ENCODE measurements at places on chromosomes 16 and 17.

- no peak for DNase-seq
Observed at GRCh38 chr16:50735629-50736122, 6.2 kb upstream of the CYLD start.

DNA sequence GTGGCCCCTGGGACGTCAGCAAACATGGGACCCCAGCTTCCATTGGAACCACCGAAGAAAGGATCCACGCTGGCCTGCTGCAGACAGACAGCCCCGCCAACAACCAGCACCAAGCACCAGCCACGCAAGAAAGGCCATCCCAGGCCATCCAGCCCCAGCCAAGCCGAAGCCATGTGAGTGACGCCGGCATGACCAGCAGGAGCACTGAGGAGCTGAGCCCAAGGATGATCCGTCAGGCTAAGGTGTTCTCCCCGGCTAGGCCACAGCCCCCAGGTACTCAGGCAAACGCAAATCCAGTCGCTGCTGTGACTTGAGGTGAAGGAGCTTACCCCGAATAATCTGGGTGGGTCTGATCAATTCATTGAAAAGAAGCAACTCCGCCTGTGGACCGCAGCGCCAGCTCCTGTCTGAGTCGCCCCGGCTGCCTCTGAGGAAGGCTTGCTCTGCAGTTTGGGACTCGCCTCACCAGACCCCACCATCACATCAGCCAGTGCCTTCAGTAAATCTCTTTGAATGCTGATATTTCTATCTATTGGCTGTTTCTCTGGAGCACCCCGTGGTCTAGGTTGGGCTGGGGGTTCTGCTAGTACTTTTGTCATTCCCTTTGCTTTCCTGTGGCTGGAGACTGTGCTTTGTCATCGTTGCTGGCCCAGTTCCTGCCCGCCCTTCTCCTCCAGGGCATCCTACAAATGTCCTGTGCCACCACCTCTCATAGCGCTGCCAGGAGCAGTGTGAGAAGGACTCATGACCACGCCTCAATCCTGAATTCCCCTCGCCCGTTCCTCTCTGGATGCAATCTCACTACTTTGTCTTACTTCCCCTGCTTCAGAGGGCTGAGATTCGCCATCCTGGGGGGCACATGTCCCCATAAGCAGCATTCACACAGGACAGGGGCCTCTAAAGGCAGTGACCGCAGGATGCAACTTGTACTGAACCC is 8.1 kb upstream of the CBX2 start:
- no peak for DNase-seq

GRCh38 chr17:39774047-39774446 is 36.3 kb downstream of the GRB7 start:
- DNase-seq = no peak

GRCh38 chr17:79501910-79502309 is 108.9 kb downstream of the RBFOX3 start:
- DNase-seq = no peak

DNA sequence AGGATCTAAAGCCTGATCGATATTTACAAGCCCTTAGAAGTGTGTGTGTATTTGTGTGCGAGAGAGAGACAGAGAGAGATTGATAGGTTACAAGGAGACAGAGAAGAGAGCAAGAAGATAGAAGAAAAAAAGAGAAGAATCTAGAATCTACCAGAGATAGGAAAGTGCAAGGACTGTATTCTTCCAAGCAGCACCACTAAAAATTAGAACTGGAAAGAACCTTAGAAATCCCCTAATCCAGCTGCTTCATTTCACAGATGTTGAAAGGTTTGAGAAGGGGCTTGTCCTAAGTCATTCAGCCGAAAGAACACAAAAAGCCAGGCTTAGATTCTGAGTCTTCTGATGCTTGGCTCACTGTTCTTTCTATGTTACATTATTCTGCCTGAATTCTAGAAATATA is 92.2 kb downstream of the HS3ST3A1 start:
- no peak for DNase-seq

DNA sequence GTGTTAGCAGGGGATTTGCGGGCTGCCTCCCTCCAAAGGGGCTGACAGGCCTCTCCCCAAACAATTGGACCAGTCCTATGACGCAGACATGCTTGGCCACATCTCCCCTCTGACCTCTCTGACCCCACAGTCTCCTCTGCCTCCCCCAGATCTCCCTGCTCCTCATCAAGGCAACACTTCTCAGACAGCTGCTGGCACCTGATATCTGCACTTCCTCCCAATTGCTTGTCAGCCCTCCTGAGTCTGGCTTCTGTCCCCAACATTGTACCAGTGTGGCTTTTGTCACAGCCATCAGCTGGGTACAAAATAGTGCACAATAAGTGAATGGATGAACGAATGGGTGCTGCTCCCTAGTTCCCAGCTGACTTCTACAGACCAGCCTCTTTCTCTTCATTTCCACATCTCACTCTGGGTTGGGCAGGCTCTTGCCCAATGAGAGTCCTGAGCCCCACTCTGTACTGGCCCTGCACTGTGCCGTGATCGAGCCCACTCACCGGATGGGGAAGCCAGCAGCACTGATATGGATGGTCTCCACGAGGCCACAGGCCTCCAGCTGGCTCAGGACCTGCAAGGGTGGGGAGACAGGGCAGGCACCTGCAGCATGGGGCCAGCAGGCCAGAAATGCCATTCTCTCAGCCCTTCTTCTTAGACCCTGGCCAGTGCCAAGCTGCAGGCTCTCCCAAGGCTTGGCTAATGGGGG is 17.1 kb downstream of the ZNHIT3 start:
- no peak for DNase-seq

GRCh38 chr17:40355123-40355803 is 9.3 kb downstream of the GJD3 start:
- DNase-seq = peak; percentile 9

DNA sequence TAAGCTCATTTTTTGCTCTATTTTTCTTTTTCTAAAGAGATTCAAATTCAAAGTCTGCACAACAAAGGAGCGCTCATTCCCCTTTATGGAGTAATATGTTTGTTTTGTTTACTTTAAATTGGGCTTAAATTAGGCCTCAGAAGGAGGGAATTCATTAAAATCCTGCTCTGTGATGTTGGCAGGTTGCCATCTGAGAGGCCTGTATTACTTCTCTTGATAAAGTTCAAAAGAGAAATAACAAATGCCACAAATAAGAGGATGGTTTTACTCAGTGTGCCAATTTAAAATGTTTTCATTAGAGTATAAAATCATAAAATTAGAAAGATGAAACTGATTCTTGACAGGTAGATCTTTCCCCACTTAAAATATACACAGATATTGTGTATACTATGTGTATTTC is 54.5 kb upstream of the HLF start:
- DNase-seq = no peak

GRCh38 chr17:17536702-17537101 is 40.5 kb upstream of the RASD1 start:
- DNase-seq = no peak

- no peak for DNase-seq
Observed at GRCh38 chr17:71458322-71458721, 662.5 kb upstream of the SOX9 start.
